ENCODE measurements at places on chromosomes 1 and 21.
A peak's percentile ranks its signal among the peaks of the same experiment; 100 is the strongest.

GRCh38 chr1:232473324-232473723 is 156.6 kb downstream of the SIPA1L2 start:
- DNase-seq, result no peak

GRCh38 chr1:214678386-214678785 is 75.4 kb downstream of the CENPF start:
- DNase-seq, result no peak

- DNase-seq, result no peak
These were observed 26.4 kb upstream of the GOLT1A start for GRCh38 chr1:204240233-204240632.

- DNase-seq, result no peak
These were observed 95.3 kb downstream of the FOXD2 start for GRCh38 chr1:47532921-47533792.

GRCh38 chr1:63698001-63698838 is 75.6 kb upstream of the ROR1 start:
- no peak for DNase-seq

- no peak for DNase-seq
These were observed 26.2 kb upstream of the PADI4 start for GRCh38 chr1:17281775-17282181.

DNA sequence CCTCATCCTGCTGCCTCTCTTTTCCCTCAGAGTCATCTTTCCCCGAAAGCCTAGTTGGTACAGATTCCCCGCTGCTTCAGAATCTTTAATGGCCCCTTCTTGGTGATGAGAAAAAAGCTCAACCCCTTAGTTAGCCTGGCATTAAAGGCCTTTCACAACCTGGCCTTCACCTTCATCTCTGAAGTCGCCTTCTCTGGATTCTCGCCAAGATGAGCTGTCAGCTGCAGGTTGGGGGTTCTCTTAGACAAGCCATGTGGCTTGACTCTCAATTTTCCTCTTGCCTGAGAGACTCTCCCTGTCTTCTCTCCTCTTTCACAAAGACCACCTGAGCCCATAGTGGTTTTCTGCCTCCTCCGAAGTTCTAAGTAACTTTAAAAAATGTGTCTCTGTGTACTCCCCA is 15.5 kb upstream of the DISC1 start:
- DNase-seq, result no peak

DNA sequence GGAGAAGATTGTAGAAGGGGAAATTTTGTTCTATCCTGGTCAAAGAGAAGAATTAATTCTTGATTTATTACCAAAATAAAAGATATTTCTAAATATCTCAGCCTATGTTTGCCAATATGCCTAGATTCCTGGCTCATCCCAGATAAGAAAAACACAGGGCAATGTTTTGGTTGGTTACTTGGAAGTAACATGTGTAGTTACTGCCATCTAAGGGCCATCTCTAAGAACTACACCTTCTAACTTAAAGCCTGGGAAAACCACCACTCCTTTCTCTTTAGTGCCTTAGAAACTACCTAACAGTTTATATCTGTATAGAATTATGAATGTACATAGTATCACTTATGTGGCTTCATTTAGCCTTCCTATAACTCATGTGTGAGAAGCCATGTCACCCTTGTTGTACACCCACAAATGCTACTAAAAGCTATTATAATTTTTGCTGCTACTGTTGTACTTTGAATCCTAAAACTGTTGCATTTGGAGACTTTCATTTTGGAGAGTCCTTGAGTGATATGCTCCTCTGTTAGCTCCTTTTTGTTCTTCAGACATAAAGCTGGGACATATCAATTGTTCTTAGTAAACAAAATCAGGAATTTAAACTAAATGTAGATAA is 4.5 kb downstream of the AIM2 start:
- DNase-seq, result no peak

DNA sequence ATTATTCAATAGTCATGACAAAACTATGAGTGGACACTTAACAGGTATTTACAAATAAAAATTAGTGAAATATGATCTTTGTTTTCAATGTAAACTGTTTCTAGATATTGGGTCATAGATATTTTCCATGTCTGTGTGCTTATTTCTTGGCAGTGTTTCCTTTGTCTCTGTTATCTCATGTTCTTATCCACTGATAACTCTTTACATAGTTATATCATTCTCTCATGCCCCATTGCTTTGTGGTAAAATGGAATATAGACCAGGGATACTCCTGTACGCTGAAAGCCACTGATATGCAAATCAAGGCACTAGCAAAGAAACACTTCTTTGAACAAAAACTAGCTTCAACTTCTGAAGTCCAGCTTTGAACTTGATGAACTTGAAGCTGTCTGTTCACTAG is 113.1 kb downstream of the ITSN1 start:
- DNase-seq, result no peak

DNA sequence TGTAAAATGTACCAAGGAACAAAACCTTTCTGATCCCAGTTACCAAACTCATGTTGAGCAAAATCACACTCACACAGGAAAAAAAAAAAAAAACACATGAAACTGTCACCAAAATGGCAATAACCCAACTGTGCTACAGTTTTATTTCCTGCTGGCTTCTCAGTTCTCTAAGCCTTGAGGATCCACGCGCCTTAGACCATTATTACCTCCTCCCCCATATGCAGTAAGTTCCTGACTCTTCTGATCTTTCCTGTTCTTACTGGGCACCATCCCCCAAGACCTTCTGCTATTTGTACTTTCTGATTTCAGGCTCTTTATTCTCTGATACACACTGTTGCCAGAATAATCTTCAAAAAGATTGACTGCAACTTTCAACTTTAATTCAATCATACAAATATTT is 79.6 kb downstream of the SLC45A1 start:
- DNase-seq, result no peak

DNA sequence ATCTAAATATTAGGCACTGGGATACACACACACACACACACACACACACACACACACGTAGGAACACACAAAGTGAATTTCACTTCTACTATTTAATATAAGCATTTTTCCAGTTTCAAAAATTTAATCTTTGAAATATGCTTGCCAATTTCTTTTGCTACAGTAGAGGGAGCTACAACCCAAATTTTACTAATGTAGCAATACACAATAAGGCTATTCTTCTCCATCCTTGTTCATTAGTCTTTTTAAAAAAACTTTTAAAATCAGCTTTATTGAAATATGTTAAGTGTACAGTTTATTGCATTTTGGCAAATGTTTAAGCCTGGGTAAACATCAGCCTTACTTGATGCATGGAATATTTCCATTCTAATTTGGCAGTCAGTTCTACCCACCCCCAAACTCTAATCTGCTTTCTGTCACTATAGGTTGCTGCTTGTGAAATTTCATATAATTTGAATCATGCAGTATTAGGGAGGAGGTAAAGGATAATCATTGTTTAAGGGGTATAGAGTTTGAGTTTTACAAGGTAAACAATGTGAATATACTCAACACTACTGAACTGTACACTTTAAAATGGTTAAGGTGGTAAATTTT is 93.0 kb upstream of the TENT5C start:
- no peak for DNase-seq

- DNase-seq, result no peak
These were observed 61.6 kb downstream of the DHRS3 start for GRCh38 chr1:12556368-12556930.

DNA sequence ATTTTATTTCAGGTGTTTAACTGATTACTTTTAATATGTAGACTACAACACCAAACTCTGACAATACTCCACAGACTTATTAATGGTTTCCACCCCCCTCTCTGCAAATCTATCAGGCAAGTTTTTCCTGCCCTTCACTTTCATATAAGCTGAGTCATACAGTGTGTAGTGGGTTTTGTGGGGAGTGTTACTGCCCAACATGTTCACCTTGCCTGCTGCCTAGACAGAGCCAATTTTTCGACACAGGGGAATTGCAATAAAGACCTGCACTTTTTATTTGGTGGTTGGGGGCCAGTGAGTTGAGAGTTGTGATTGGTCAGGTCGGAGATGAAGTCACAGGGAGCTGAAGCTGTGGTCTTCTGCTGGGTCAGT is 119.7 kb downstream of the PPIAL4G start:
- peak; percentile 28 for DNase-seq

GRCh38 chr21:40386294-40386911 is 460.6 kb downstream of the DSCAM start:
- DNase-seq, result peak; percentile 39

GRCh38 chr21:45283611-45284455 is 3.9 kb downstream of the POFUT2 start:
- DNase-seq, result no peak

DNA sequence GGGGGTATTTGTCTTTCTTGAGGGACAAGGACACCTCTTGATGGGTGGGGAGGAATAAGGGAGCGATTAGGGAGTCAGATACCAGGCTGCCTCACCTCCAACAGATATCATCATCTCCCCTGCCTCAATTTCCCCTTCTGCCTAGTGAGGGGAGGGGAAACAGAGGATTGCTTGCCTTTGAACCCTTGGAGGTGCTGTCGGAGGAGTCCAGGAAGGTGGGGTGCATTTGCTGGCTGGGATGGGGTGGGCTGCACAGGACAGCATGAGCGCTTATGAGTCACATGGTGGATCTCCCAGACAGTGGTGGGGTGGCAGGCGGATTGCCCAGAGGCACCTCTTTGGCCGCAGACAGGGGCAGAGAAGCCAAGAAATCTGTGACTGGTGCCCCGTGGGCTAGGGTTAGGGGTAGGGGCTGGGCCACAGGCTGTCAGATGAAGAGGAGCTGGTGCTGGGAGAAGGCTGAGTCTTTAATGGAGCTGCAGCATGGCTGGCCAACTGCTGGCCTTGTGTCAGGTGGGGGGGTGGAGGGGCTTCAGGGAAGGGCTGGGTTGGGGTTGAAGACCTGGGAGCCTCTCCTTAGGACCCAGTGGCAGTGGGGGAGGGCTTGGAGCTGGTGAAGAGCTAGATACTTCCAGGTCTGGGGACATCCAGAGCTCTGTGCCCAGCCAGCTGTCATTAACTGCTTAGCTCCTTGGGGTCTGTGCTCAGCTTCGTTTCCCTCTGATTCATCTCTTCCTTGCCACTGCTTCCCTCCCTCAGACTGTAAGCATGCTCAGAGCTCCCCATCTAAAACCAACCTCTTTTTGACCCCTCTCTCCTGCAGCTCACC is 7.0 kb upstream of the ADORA1 start:
- DNase-seq, result no peak

- DNase-seq, result no peak
These were observed 262.8 kb upstream of the PRMT6 start for GRCh38 chr1:106793651-106794050.

- DNase-seq, result no peak
These were observed 44.4 kb downstream of the CFHR5 start for GRCh38 chr1:197021716-197022115.

GRCh38 chr1:6460301-6461050 is 5.5 kb downstream of the TNFRSF25 start:
- peak; percentile 83 for DNase-seq

DNA sequence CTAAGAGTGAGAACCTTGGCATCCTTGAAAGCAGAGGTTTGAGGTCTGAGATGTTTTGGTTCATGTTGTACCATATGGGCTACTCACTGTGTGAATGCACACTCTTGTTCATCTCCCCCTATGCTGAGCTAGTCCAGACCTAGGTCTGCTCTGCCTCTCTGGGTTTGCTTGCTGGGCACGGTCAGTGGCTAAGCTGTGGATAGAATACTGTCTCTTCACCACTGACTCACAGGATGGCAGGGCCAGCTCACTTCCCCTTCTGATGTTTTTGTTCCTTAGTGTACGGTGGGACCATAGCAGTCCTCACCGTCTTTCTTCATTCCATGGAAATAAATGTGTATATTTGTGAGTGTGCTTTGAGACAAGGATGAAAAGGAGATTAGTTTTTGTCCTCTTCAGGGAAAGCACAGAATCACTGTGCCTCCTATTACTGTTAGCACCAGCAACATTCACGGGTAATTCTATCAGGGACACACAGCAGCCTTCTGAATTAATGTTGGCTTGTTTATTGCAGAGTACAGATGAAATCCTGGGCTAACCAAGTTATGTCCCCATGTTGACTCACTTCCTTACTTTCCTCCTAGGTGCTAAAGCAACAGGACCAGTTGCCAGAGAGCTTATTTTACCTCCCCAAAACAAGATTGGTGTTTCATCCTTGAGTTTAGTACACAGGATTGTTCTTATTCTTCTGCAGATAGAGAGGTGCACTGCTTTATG is 56.9 kb upstream of the IVNS1ABP start:
- DNase-seq, result no peak

GRCh38 chr1:235741294-235741693 is 91.7 kb upstream of the GNG4 start:
- DNase-seq, result no peak

- DNase-seq, result no peak
These were observed 2.8 kb downstream of the REG4 start for GRCh38 chr1:119808491-119808890.

DNA sequence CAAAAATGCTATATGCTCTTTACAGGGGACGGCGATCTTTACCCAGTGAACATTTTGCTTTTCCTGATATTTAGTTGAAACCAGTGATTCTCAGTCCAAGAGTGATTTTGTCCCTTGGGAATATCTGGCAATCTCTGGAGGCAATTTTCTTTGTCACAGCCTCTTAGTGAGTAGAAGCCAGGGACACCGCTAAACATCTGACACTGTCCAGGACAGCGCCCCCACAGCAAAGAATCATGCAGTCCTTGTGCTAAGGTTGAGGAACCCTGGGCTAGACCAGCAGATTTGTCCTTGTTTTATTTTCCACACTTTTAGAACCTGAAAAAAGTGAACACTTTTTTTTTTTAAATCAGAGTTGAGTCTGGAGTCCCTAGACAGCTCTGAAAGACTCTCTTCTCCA is 13.1 kb downstream of the EVA1C start:
- no peak for DNase-seq

GRCh38 chr1:19405761-19406487 is 79.4 kb downstream of the CAPZB start:
- no peak for DNase-seq

DNA sequence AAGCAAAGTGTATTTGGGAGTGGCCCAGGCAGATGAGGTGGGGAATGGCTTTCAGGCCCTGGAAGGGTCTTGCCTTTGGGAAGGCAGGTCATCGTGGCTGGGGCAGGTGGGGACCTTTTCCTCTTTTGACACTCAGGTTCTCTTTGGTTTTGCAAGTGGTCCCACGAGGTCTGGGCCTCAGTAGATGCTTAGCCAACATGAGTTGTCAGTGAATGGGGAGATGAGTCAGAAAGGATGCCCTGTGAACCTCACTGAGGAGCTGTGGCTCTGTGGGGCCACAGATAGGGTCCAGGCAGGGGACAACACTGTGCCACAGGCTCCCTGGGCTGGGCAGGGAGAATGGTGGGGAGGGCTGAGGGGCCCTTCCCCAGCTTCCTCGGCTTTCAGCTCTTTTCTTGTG is 19.0 kb downstream of the ARHGEF10L start:
- DNase-seq, result no peak

- DNase-seq, result peak; percentile 69
These were observed 33.4 kb upstream of the TENT5B start for GRCh38 chr1:27045973-27046558.

DNA sequence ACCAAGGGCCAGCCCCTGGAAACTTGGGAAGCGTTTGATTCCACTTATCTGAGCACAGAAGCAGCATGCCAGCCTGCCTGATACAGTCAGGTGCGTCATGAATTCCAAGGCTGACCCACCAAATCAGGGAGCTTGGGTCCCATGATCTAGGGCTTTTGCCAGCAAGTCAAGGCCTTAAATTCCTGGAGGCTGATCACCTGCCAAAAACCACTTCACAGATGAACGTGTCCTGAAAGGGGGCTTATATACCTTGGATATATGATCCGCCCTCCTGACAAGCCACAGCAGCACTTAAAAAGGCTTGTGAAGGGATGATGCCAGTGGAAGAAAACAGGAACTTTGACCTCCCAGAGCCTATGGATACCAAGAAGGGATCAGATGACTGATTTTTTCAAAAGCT is 24.0 kb upstream of the CLIC6 start:
- DNase-seq, result no peak

- no peak for DNase-seq
These were observed 2.1 kb upstream of the FTCD start for GRCh38 chr21:46157396-46157986.

GRCh38 chr21:23801292-23801691 is 1806.0 kb downstream of the MRPL39 start:
- DNase-seq, result no peak
